Right renal pelvis (tissue), 4 donors: ENCODE measurements at places on chromosomes 1 and 21. TPM values are rescaled to one million over a fixed set of nuclear protein-coding genes. Genes with fewer than 3 reads are reported as not detected.

Gene HRNR
- polyA plus RNA-seq, result 0.19 TPM

Gene TSACC
- 1.3 TPM for polyA plus RNA-seq

Gene RYR2
- polyA plus RNA-seq, result 1.9 TPM

Gene CHIT1
- 0.16 TPM for polyA plus RNA-seq

Gene ELAVL4
- polyA plus RNA-seq, result 4.1 TPM

Gene FCRL1
- polyA plus RNA-seq, result 0.15 TPM

Gene GPR89A
- polyA plus RNA-seq, result 37.9 TPM

DNA sequence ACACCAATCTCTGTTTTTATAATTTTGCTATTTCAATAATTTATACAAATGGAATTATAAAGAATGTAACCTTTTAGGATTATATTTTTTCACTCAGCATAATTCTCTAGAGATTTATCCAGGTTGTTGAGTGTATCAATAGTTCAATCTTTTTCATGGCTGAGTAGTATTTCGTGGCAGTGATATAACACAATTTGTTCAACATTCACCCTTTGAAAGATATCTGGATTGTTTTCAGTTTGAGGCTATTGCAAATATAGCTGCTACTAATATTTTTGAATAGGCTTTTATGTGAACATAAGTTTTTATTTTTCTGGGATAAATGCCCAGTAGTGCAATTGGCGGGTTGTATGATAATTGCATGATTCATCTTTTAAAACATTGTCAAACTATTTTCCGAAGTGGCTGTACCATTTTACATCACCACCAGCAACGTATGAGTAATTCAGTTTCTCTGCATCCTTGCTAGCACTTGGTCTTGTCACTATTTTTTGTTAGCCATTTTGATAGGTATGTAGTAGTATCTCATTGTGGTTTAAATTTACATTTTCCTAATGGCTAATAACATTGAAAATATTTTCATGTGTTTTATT lies 55.6 kb upstream of the ABCD3 start:
- no peak for DNase-seq

DNA sequence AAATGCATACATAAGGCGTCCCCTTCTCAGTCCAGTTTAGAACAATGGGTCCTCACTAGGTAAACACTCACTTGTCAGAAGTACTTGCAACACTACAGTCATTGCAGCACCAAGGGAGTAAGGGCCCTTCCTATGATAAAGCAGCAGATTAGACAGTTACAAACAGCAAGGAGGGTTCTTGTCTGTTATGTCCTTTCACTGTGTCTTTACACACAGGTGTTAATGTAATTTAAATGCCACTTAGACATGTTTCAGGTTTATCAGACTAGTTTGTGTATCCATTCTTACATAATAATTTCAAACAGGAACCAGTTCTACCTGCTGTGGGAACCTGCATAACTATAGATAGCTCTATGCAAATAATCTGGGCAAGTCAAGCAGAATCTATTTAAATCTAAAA lies 105.6 kb upstream of the USH2A start:
- DNase-seq, result no peak

DNA sequence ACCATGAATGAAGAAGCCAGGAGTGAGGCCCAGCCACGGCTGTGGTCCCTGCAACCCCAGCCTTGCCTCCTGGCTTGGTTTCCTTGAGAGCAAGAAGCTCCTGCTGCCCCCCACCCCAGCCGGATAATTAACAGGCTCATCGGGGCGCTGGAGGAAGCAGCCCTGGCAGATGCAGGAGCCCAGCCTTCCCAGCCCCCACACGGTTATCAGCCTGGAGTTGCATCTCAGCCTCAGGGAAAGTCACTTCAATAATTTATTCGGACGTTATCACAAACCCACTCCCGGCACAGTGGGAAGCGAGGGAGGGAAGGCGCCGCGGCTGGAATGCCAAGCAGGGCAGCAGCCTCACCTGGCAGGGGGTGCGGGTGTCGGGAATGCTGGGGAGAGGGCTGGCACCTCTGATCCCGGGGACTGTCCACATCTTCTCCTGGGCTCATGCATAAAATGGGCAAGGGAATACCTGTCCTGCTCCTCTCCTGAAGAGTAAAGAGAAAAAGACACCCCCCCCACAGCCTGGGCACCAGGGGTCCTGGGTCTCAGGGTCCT lies 43.3 kb upstream of the LRP8 start:
- DNase-seq, result no peak

DNA sequence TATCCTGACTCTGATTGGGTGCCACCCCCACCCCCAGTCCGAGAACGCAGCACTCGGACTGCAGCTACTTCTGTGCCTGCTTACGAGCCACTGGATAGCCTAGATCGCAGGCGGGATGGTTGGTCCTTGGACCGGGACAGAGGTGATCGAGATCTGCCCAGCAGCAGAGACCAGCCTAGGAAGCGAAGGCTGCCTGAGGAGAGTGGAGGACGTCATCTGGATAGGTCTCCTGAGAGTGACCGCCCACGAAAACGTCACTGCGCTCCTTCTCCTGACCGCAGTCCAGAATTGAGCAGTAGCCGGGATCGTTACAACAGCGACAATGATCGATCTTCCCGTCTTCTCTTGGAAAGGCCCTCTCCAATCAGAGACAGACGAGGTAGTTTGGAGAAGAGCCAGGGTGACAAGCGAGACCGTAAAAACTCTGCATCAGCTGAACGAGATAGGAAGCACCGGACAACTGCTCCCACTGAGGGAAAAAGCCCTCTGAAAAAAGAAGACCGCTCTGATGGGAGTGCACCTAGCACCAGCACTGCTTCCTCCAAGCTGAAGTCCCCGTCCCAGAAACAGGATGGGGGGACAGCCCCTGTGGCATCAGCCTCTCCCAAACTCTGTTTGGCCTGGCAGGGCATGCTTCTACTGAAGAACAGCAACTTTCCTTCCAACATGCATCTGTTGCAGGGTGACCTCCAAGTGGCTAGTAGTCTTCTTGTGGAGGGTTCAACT lies 2.1 kb downstream of the RBM15 start:
- DNase-seq, result no peak

GRCh38 chr1:163335216-163335615 lies 13.5 kb downstream of the NUF2 start:
- DNase-seq, result no peak

DNA sequence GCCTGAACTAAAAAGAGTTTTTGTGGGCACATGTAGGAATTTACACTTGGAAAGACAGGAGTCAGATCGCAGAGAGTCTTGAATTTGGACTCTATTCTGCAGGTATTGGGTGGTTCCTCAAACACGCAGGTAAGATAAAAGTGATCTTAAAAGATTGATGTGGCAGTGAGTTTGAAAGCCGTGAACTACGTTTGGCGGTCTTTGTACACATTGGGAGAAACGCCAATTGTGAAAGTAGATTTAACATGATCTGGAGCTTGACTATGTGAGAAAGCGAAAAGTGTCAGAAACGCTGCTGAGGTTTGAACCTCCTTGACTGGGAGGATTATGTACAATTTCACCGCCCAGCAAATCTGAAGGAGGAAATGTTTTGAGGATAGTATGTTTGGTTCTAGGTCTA lies 1.5 kb upstream of the PPP2R5A start:
- no peak for DNase-seq

DNA sequence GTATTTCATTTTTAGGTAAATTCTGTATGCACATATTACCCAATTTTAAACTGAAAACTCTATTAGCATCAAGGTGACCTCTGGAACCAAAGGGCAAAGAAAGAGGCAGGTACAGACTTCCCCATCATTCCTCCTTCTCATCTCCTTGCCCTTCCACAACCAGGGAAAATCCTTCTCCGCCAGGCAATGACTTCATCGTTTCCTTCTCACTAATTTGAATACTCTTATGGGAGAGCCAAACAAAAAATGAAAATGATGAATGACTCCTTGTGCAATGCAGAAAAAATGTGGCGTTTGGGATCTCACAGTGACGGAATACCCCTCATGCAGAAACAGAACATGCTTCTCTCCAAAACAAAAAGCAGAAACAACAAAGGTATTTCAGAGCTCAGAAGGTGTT lies 83.7 kb downstream of the HLCS start:
- no peak for DNase-seq

DNA sequence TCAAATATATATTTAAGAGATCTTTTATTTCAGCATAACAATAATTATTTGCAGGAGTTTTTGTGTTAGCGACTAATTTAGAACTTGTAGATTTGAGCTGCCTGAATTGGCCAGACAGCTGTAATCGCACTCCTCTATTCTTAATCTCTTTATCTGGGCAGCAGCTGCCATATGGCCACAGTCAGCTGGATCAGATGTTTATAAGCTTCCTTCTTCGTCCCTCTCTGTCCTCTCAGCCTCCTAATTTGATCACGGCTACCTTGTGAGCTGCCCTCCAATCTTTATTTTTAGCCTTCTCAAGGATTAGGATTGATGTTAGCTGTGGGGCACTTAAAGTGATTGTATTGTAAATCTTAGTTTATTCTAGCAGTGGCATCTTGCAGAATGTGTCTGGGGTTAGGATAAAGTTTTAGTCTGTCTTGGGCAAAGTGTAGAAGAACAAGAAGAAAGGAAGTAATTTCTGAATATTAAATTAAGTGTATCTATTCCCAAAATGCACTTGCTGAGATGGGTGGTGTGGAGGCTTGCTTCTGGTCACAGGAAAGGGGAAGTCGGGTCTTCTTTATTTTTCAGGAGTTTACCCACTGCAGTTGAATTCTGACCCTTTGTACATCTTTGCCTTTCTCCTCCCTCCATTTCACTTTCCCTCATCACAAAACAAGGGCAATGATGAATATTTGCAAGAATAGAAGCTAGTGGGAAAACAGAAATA lies 1.1 kb downstream of the ZBTB18 start:
- no peak for DNase-seq

GRCh38 chr1:53267761-53268160 lies 29.4 kb upstream of the MAGOH start:
- DNase-seq, result no peak

DNA sequence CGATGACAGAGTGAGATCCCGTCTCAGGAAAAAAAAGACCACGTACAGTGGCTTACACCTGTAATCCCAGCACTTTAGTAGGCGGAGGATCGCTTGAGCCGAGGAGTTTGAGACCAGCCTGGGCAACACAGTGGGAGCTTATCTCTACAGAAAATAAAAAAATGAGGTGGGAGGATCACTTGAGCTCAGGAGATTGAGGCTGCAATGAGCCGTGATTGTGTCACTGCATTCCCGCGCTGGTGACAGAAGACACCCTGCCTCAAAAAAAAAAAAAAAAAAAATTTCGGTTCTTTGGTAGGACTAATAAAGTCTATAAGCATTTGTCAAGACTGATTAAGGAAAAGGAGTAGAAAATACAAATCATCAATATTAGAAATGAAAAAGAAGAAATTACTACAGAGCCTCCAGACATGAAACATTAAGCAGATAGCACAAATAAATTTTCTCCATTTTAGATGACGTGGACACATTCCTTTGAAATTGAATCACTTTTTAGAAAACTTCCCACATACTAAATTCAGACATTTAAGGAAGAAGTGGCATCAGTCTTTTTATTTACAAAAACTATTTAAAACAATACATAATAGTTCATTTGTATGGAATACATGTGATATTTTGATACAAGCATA lies 30.4 kb downstream of the MORC3 start:
- no peak for DNase-seq

GRCh38 chr21:29851611-29852010 lies 88.2 kb downstream of the GRIK1 start:
- DNase-seq, result no peak

DNA sequence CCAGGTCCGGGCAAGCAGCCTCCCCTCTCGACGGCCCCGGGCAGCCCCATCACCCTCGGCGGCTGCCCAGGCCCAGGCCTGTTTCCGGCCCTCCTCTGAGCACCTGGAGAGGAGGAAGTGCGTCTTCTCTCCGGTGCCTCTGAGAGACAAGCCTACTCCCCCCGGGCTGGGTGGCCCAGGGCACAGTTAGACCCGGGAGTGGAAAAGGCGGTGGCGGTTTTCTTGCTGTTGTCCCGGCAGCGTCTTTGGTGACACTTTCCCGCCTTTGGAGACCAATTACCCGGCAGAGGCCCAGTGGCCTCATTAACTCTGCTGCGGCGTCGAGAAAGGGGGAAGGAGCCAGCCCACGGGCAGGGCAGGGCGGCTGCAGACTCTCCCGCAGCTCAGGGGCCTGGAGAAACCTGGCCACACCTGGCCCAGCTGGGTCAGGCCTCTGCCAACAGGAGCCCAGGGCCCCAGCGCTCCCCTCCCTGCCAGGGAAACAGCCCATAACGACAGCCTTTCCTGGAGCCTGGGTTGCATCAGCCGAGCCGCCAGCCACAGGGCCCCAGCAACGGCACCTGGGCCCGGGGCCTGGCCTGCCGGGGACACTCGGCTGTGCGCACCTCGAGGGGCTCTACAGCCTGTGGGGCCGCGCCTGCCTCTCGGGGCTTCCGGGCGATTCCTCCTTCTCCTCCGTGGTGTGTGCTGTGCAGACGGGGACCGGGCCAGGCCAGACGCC lies 28.4 kb upstream of the C1orf159 start:
- no peak for DNase-seq

- no peak for DNase-seq
These were observed 7.0 kb downstream of the AKT3 start for GRCh38 chr1:243842978-243843511.

- DNase-seq, result no peak
These were observed 61.8 kb downstream of the S1PR1 start for GRCh38 chr1:101298663-101299062.

DNA sequence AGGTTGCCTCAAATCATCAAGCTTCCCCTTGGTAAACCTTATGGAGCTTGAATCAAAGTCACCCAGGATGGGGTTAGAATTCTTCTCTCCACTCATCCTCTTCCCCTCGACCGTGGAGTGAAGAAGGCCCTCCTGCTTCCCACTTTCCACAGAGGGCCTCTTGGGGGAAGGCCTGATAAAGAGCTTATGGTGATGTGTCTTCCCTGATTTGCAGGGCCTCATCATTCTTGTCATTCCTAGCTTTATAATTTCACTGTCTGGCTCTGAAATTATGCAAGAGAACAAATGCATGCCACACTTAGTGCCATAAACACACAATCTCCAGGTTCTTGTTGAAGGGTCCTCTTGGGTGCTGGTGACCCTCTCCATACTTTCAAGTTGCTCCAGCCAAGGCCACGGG lies 101.2 kb downstream of the HMGB4 start:
- DNase-seq, result no peak
